CD4-positive, alpha-beta T cell treated with Interleukin-15 for 1 hour (primary cell): ENCODE measurements at places on chromosomes 13 and 19.
A peak's percentile ranks its signal among the peaks of the same experiment; 100 is the strongest.

GRCh38 chr13:37277007-37277406, 171.5 kb upstream of the CSNK1A1L start:
- DNase-seq, result no peak

DNA sequence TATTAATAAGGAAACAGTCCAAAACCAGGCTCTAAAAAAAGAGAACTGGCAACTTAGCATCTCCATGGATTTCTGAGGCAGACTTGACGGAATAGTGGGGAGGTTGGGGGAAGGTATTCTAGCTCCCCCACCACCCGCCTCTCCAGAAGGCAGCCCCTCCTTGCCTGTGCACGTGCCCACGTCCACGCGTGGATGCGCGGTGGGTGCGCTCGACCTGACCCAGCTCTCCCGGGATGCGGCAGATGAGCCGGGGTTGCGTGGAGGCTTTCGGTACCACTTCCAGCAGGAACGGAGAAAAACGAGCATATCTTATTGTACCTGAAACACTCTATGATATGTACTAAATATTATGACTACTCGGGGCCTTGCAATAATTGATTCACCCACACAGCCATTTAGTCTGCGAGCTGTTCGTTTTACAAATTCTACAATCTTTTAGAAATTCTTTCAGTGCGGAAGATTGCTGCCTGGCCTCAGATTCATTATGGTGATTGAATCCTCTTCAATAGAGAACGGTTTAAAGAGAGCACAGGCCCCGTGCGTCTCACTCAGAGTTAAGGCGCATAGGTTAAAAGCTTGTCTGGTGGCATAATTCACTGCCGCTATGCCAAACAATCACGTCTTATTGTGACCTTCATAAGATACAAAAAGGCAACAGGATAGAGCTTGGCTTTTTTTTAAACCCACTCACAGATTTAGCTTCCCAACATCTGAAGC, 117.9 kb downstream of the URI1 start:
- DNase-seq, result no peak

GRCh38 chr19:39676004-39676403, 20.3 kb downstream of the LGALS16 start:
- DNase-seq, result no peak

DNA sequence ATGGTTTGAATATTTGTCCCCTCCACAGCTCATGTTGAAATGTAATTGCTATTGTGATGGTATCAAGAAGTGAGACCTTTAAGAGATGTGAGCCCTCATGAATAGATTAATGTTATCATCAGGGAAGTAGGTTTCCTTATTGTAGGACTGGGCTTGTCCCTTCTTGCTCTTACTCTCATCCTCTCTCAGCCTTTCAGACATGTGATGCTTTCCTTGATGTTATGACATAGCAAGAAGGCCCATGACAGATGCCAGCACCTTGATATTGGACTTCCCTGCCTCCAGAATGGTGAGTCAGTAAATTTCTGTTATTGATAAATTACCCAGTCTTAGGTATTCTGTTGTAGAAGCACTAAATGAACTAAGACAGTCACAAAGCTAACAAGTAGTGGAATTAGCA, 5.7 kb upstream of the ZMYM2 start:
- no peak for DNase-seq

DNA sequence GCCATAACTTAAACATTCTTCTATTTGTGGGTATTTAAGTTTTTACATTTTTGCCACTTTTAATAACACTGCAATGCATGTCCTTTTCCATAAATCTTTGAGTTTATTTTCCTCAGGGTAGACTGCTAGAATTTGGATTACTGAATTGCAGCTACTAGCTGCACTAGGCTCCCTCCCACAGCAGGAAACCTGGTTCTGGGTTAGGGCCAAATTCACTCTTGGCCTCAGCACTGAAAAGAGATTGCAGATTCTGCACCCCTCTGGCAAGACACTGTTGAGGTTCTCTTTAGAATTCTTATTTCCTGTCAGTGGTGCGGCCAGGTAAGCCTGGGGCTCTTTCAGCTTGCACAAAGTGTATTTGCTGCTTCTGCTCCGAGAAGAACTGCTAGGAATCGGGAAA, 155.7 kb downstream of the ENOX1 start:
- no peak for DNase-seq

DNA sequence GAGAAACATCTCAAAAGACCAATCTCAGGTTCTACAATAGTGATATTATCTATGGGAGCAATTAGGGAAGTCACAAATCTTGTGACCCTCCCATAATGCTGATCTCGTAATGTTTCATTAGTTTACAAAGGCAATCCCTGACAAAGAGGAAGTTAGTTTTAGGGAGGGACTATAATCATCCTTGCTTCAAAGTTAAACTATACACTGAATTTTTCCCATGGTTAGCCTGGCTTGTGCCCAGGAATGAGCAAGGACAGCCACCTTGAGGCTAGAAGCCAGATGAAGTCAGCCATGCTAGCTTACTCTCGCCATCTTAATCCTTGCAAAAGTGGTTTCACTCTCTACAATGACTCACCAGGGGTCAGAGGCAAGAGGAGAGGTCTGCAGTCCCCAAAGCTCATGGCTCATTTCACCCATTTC, 5.4 kb downstream of the CEACAM3 start:
- DNase-seq, result no peak

DNA sequence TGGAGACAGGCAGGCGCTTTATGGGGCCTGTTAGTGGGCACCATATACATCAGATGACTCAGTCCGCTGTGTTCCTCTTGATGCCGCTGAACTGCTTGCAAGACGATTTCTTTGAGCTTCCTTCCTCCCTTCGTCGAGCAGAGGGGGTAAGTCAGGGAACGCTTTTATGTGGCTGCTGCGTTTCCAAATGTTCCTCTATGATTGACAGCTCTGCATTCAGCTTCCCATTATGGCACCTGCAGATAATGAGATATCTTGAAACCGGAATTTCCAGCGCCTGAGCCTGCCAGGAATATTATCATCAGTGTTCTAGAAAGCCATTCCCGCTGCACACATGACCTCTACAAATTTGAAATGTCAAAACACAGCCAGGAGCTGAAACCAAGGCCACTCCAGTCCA, 257.0 kb downstream of the TSHZ3 start:
- no peak for DNase-seq

- DNase-seq, result no peak
Observed at GRCh38 chr13:101763191-101763590, 310.7 kb downstream of the ITGBL1 start.

- DNase-seq, result no peak
Observed at GRCh38 chr13:24985107-24985506, 110.8 kb upstream of the PABPC3 start.

DNA sequence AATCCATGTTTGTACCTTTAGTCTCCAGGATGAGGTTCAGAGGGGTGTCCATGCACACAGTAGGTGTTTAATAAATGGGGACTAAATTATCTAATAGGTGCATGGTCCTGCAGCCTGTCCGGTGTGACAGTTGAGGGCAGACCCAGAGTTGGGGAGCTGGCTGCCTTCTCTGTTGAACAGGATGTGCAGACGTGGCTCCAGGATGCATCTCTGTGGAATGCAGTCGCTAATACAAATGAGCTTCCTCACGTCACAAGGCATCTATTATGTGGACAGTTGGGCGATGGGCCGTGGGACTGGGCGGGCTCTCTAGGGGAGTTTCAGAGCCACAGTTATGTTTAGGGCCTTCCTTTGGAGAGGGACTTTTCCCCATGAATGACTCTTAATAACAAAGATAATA, 71.0 kb downstream of the SIPA1L3 start:
- no peak for DNase-seq

GRCh38 chr13:73228546-73228945, 169.7 kb downstream of the KLF5 start:
- no peak for DNase-seq

- no peak for DNase-seq
Observed at GRCh38 chr13:100465558-100465957, 123.0 kb downstream of the GGACT start.

DNA sequence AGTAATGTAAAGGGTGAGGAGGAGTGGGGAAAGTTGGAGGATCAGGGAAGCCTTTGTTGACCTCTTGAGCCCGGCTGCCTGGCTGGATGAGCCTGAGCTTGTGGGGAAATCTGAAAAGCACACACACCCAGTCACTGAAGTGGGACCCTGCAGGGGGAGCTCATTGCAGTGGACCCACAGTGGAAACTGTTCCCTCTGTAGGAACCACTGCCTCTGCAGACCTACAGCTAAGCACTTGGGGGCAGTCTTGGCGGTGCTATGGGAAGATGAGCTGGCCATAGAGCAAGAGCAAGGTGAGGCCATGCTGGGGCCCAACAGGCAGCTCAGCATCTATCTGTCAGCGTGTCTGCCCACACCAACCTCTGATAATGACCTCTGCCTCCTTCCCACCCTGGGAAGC, 294.8 kb downstream of the TSHZ3 start:
- no peak for DNase-seq

DNA sequence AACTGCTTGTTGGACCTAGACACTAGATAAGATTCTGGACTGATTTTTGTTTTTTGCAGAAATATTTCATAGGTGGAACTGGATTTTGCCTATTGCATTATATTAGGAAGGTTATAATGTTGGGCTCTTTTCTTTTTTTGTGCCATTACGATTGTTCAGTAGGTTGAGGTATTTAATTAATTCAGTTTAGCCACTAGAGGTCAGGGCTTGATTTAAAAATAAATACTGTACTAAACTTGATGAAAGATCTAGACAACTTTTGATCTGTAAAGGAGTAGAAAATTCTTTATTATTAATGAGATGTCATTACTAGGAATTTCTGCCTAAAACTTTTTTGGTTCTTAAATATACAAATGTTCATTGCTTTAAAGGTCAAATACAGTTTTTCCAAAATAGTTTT, 15.2 kb upstream of the SUPT20H start:
- no peak for DNase-seq

DNA sequence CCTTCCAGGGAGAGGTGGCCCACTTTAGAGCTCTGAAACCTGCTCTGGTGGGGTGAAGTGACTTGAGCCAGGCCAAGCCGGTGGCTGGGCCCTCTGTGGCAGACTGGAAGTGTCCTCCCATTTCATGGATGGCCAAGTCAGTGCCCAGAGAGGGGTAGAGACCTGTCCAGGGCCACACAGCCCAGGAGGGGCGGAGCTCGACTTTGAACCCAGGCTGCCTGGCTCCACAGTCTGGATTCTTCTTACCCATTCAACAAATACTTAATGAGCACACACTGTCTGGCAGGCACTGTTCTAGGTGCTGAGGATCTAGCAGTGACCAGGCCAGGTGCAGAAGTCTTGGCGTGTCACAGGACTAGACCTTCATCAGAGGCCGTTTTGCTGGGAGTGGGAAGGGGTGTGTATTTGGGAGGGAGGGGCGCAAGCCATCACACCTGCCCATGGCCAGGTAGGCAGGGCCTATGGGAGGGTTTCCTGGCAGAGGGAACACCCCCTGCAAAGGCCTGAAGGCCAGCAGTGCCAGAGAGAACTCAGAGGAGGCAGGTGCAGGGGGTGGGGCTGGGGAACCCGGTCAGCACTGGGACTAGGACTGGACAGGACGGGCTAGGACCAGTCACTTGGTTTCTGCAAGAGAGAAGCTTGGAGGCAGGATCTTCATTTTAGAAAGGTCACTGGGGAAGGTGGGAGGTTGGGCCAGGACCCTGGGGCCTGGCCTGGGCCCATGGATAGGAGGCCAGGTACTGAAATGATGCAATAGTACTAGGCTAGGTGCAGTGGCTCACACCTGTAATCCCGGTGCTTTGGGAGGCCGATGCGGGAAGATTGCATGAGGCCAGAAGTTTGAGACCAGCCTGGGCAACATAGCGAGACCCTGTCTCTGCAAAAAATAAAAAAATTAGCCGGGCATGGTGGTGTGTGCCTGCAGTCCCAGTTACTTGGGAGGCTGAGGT, 31.8 kb downstream of the DNM2 start:
- DNase-seq, result no peak

DNA sequence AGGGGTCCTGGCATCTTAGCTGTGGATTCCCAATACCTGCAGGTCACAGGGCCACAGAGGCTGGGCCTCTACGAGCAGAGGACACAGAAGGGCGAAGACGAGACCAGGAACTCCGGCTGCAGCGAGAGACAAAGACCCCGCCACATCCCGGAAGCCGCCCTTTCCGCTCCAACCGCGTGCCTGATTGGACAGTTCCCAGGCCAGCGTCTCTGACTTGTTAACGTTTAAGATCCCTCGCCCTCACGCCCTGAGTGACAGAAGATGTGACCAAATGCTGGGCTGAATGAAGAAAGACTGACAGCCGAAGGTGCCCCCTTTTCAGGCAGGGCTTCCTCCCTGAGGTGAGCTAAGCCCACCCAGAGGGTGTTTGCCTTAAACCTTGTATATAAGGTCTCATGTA, at the start of gene ZNF98:
ZNF98 (minus strand) TSS at position 136 of the 400 bp plus-strand sequence; CDS start at position 14, 122 bp downstream.
- no peak for DNase-seq

- DNase-seq, result no peak
Observed at GRCh38 chr19:1822210-1822609, 10.1 kb upstream of the ATP8B3 start.

DNA sequence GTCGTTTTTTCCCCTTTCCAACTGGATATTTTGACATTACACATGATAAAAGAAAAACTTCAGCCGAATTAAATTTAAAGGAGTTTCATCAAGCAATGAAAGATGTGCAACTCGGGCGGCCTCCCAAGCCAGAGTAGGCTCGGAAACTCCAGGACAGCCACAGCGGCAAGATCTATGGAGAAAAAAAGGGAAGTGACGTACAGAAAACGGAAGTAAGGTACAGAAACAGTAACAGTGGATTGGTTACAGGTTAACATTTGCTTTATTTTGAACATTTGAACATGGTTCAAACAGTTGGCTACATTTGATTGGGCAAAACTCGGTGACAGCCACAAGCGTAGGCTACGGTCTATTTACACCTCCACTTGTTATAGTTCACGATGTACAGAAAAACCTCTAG, 30.5 kb upstream of the FAM124A start:
- no peak for DNase-seq

GRCh38 chr19:3479177-3479833, 1.0 kb downstream of the SMIM24 start:
- peak; percentile 73 for DNase-seq

DNA sequence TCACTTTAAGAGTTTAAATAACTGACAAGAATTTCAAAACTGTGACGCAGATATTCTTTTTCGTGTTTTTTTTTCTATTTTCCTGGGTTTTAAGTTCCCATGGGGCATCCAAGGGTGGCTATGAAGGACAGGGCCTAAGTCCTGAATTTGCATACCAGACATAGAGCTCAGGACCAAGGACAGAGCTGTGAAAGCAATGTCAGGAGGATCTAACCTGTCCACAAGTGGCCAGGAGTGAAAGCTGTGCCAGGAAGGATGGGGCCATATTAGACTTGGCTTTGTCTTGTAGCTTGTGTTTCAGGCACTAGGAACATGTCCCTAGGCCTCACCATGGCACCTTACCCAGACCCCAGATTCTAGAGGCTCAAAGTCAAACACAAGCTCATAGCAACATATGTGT, 289.4 kb upstream of the MIR17HG start:
- no peak for DNase-seq
